Activated CD8-positive, alpha-beta memory T cell treated with anti-CD3 and anti-CD28 coated beads, Interleukin-2, amount 10 ng/mL, durations not matched to agents 7 days and 5 days (primary cell): ENCODE measurements at places on chromosomes 4 and X. TPM values are rescaled to one million over a fixed set of nuclear protein-coding genes. Genes with fewer than 3 reads are reported as not detected.

The ATP1B4 gene
- not detected for total RNA-seq

The VBP1 gene
- 68.9 TPM for total RNA-seq

The DDIT4L gene
- total RNA-seq = 0.58 TPM

The USP17L24 gene
- not detected for total RNA-seq

DNA sequence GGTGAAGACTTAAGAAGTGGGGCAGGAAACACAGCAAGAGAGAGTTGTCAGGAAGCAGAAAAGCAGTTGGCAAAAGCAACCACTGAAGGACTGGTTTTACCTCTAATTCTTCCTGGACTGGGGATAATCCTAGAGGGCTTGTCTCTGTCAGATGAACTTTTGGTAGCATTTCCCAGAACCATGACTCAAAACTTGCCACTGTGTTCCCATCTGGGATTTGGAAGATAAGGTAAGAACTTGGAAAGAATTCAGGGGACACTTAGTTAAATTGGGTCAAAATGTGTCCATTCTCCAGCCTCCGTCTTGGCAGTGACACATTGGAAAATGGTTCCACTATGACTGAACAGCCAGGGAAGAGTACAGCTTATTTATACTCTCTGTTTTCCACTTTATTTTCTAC, 55.7 kb downstream of the CD38 start:
- DNase-seq = no peak
- peak overlapping the region; percentile 0 for H3K27ac ChIP-seq
- no peak overlapping the region for H3K4me3 ChIP-seq
- no peaks in the 10 kb centered on the region for H3K27me3 ChIP-seq

DNA sequence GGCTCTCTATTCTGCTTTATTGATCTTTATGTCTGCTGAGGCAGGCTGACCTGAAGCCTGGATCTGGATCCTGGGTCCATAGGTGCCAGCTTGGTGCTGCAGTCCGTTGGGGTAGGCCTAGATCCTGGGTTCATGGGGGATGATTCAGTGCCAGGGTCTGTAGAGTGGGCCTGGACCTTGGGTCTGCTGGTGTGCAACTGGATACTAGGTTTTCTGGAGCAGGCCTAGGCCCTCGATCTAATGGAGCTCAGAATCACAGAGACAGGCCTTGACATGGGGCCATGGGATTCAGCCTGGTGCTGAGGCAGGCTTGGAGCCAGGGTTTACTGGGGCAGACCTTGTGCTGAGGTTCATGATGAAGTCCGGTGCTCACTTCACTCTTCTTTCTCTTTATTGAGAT, 358.6 kb downstream of the TEX13C start:
- no peak overlapping the region for H3K27ac ChIP-seq
- H3K27me3 ChIP-seq = no peaks in the 10 kb centered on the region
- DNase-seq = no peak
- no peak overlapping the region for H3K4me3 ChIP-seq
- no peaks in the 10 kb centered on the region for H3K36me3 ChIP-seq

- no peaks in the 10 kb centered on the region for H3K4me1 ChIP-seq
- no peak for DNase-seq
- no peak overlapping the region for H3K27ac ChIP-seq
- H3K36me3 ChIP-seq = no peaks in the 10 kb centered on the region
- no peak overlapping the region for H3K4me3 ChIP-seq
- no peaks in the 10 kb centered on the region for H3K27me3 ChIP-seq
These were observed 210.2 kb upstream of the NPY2R start for GRCh38 chr4:154998284-154998683.

DNA sequence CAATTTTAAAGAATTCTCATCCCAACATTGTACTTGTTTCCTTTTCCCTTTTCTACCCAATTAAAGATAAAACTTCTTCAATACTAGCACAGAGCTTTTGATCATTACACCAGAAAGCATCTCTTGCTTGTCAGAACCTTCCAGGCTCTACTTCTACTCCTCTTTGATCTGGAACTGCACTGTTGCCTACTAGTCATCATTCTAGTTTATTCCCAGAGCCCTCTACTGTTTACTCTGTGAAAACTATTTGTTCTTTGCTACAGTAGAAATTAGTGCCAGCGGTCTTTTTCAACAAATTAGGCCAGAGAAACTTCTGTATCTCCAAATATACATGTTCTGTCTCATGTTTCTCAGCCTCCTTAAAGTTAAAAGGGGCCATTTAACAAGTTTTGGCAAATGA, 46.8 kb upstream of the TMPRSS11F start:
- H3K27me3 ChIP-seq = peaks cover 7% of the 10 kb centered on the region
- H3K36me3 ChIP-seq = no peaks in the 10 kb centered on the region
- no peaks in the 10 kb centered on the region for H3K4me1 ChIP-seq
- DNase-seq = no peak

DNA sequence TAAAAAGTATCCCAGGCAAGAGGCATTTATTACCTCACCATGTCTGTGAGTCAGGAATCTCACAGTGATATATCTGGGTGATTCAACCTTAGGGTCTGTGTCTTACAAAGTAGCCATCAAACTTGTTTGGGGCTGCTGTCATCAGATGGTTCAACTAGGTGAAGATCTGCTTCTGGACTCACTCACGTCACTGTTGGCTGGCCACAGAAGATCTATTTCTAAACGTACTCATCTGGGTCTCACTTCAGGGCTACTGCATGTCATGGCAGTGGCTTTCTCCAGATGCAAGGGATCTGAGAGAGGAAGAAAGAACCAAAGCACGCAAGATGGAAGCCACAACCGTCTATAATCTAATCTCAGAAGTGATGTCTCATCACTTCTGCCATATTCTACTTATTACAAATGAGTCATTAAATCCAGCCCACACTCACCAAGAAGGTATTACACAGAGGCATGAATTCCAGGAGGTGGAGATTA, 267.8 kb upstream of the ANKRD50 start:
- H3K4me3 ChIP-seq = no peak overlapping the region
- no peaks in the 10 kb centered on the region for H3K27me3 ChIP-seq
- H3K36me3 ChIP-seq = no peaks in the 10 kb centered on the region
- no peak overlapping the region for H3K27ac ChIP-seq

DNA sequence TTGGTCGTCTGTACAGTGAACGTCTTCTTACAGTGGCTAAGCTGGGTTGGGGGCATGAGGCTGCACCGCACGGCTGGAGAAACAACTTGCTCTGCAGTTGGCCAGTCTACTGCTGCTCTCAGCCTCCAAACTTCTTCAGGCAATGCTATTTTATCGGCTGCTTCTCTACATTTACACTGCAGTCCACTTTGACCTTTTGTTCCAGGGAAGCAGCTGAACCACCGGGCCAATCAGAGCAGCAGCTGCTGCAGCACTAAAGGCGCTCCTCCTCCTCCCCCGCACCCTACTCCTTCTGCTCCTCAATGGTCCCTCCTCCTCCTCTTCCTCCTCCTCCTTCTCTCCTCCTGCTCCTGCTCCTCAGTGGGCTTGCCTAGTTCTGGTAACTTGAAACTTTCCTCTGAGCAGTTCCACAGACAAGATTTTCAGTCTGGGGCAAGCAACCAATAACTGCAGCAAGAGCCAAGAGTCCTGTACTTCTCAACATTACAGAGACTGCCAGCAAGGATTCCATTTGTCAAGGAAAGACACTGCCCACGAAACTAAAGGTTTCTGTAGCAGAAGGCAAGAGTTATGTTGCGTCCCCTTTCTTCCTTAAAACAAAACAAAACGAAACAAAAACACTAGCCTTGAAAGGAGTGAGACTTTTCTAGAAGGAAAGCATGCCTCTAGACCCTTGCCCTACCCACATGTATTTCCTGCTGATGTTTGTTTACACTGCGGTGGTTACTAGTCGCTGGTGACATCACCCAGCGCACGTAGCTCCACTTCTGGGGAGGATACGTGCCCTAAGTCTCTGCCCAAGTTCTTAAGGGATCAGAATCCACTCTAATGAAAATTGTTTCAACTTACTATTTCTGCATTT, 125.7 kb upstream of the NAP1L5 start:
- no peaks in the 10 kb centered on the region for H3K36me3 ChIP-seq
- H3K27me3 ChIP-seq = no peaks in the 10 kb centered on the region
- peak; percentile 89 for DNase-seq
- peak overlapping the region; percentile 95 for H3K27ac ChIP-seq
